H7 (cell line): ENCODE measurements at places on chromosomes 1 and 21.
A peak's percentile ranks its signal among the peaks of the same experiment; 100 is the strongest.

DNA sequence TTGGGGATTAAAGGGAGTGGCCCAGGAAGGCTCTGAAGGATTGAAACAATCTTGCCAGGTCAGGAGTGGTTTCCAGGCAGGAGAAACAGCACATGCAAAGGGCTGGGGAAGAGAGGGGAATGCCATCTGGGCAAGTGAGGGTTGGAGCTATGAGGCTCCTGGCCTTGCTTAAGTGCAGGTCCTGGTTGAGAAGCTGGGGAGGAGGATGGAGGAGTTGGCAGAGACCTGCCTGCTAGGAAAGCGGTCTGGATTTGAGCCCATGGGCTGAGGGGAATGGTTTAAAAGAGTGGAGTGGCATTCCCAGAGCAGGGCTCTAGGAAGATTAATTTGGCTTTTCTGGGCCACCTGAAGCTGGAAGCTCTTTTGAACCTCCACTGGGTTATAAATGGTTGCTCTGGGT lies 9.2 kb downstream of the IGSF21 start:
- DNase-seq = no peak

GRCh38 chr1:145795257-145795881 lies 28.5 kb downstream of the RNF115 start:
- no peak for DNase-seq

- peak; percentile 28 for DNase-seq
Observed at GRCh38 chr1:111981090-111981489, 8.4 kb downstream of the KCND3 start.

GRCh38 chr1:37151789-37152188 lies 117.5 kb upstream of the GRIK3 start:
- no peak for DNase-seq

- no peak for DNase-seq
Observed at GRCh38 chr1:171611306-171611705, 10.7 kb upstream of the MYOCOS start.

GRCh38 chr21:36981049-36981391 lies 14.6 kb upstream of the HLCS start:
- DNase-seq = no peak

- DNase-seq = no peak
Observed at GRCh38 chr1:109531826-109532364, 7.8 kb upstream of the GPR61 start.

DNA sequence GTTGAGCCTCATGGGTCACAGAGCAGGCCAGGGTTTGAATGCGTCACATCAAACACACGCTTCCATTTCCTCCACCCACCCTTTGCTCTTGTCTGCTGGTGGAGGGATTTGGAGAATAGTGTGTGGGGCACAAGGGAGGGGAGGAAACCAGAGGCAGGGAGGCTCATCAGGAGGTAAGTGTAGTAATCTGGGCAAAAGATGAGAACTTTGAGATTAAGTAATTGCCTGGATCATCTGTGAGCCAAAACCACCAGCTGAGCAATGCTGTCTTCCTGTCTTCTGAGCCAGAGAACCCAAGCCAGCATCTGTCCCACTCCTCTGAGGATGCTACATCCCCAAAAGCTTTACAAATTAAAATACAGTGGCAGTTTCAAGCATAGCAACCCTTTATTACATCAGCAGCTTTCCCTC lies 45.2 kb downstream of the C8B start:
- DNase-seq = no peak
